Activated CD4-positive, alpha-beta T cell treated with anti-CD3 and anti-CD28 coated beads, Interleukin-2, amount 10 ng/mL, durations not matched to agents 24 days and 14 days (primary cell): ENCODE measurements at places on chromosomes 1 and 21.

DNA sequence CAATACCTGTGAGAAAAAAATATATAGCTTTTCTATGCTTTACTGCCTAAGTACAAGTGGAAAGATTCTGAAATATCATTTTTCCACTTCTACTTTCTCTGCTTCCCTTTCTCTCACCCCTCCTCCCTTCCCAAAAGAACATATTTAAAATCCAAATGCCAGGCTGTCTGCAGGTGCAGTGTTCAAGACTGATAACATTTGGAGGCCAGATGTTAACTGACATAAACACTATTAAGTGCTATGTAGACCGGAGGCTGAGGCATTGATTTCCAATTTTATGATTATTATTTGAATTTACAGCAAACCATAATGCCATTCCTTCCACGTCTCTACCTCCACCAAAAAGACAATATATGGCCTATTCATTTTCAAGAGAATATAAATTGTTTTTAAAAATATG lies 296.9 kb upstream of the SGIP1 start:
- no peak overlapping the region for H3K27ac ChIP-seq
- peaks cover 2% of the 10 kb centered on the region for H3K4me1 ChIP-seq
- H3K27me3 ChIP-seq: peaks cover 31% of the 10 kb centered on the region
- no peak for DNase-seq
- no peaks in the 10 kb centered on the region for H3K36me3 ChIP-seq

GRCh38 chr1:39063775-39064174 lies 37.6 kb downstream of the NDUFS5 start:
- no peak overlapping the region for H3K27ac ChIP-seq
- H3K4me1 ChIP-seq: no peaks in the 10 kb centered on the region
- DNase-seq: no peak
- H3K27me3 ChIP-seq: no peaks in the 10 kb centered on the region
- H3K36me3 ChIP-seq: no peaks in the 10 kb centered on the region

GRCh38 chr1:57319165-57319564 lies 104.7 kb downstream of the DAB1 start:
- no peaks in the 10 kb centered on the region for H3K36me3 ChIP-seq
- H3K27ac ChIP-seq: no peak overlapping the region
- H3K4me1 ChIP-seq: no peaks in the 10 kb centered on the region
- no peak overlapping the region for H3K4me3 ChIP-seq
- H3K27me3 ChIP-seq: no peaks in the 10 kb centered on the region

DNA sequence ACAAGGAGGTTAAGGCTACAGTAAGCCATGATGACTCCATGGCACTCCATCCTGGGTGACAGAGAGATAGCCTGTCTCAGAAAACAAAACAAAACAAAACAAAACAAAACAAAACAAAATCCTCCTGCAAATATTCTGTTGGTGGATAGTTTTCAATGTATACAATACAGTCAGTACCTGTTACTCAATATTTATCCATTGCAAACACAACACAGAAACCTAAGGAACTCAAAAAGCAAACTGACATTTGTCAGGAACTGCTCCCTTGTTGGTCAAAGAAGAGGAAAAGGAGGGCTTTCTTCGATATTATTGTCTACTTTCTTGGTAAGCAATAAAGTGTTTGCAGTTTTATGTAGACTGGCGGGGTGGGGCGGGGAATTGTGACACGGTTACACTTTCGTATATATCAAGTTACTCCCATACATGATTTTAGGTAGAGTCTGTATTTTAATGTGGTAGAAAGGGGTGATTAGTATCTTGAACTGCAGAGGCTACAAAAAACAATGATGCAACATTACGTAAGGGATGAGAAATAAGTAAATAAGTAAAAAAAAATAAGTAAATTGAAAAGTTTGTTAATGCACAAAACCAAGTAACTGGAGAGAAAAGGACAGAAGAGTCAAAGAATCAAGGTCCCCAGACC lies 31.8 kb downstream of the APP start:
- DNase-seq: no peak
- H3K36me3 ChIP-seq: peaks cover 6% of the 10 kb centered on the region
- H3K4me3 ChIP-seq: no peak overlapping the region
- peaks cover 12% of the 10 kb centered on the region for H3K4me1 ChIP-seq
- H3K27ac ChIP-seq: no peak overlapping the region

- DNase-seq: no peak
- no peaks in the 10 kb centered on the region for H3K36me3 ChIP-seq
- H3K4me3 ChIP-seq: no peak overlapping the region
- H3K27me3 ChIP-seq: peaks cover 12% of the 10 kb centered on the region
- H3K27ac ChIP-seq: no peak overlapping the region
Observed at GRCh38 chr1:6757719-6758435, 27.4 kb upstream of the CAMTA1 start.

DNA sequence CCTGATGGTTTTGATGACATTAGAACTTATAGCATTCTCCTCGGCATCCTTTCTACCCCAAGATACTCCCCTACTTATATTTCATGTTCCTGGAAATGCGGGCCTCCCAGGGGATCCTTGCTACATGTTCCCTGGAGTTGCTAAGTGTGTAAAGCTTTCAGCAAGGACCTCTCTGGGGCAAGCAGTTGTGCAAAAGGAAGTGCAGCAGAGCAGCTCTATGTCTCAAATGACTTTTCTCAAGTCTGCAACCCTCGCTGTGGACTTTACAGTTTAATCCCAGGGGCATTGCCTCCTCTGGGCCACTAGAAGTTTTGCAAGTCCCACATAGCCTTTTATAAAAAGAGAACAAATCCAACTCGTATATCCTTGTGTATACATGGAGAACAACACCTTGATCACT lies 20.8 kb upstream of the MNDA start:
- H3K36me3 ChIP-seq: no peaks in the 10 kb centered on the region

DNA sequence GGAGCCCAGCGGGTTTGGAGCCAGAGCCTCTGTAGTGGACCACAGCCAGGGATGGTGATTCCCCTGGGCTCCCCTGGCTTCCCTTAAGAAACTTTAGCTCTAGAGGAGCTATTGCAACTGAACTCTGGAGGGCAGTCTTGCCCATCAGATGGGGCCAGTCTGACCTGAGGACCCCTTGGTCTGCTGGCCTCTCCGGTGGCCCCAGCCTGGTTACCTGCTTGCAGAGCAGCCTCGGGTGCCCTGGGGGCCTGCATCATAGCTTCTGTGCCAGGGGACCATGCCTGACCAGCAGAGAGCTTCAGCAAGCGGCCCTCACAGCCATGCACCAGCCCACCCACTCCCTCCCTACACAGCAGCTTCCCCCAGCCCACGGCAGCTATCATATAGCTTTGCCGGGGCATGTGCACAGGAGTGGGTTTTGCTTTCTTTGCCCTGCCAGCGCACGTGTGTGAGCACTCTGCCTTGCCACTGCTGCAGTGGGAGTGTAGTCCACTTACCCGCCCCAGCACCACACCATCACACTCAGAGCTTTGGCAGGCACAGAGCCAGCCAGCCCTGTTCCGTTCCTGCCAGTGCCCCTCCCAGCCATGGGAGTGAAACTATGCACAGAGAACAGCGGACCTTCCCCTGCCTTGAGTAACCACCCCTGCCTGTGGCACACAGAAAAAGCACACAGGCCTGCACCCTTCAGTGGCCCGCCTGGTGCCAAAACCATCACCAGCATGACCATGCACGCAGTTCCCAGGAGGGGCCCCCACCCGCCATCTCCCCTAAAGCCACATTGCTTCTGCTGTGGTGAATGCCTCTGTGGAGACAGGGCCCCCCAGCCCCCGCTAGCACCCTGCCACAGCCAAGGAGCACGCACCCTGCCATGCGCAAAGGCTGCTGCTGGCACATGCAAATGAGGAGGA lies 442.9 kb upstream of the NEGR1 start:
- no peak overlapping the region for H3K27ac ChIP-seq
- H3K4me3 ChIP-seq: no peak overlapping the region
- H3K27me3 ChIP-seq: no peaks in the 10 kb centered on the region
- H3K36me3 ChIP-seq: no peaks in the 10 kb centered on the region
- H3K4me1 ChIP-seq: no peaks in the 10 kb centered on the region

GRCh38 chr1:219757890-219758289 lies 145.0 kb upstream of the ZC3H11B start:
- no peak overlapping the region for H3K4me3 ChIP-seq

- peaks cover 8% of the 10 kb centered on the region for H3K4me1 ChIP-seq
- peaks cover 21% of the 10 kb centered on the region for H3K36me3 ChIP-seq
Observed at GRCh38 chr1:41045740-41046139, 24.2 kb upstream of the SLFNL1 start.

GRCh38 chr1:206925106-206925736 lies 3.5 kb upstream of the FCMR start:
- H3K27ac ChIP-seq: no peak overlapping the region
- peaks cover 24% of the 10 kb centered on the region for H3K4me1 ChIP-seq
- H3K36me3 ChIP-seq: peaks cover 5% of the 10 kb centered on the region
- H3K27me3 ChIP-seq: no peaks in the 10 kb centered on the region

GRCh38 chr1:82160903-82161302 lies 360.2 kb downstream of the ADGRL2 start:
- H3K4me3 ChIP-seq: no peak overlapping the region
- H3K27me3 ChIP-seq: no peaks in the 10 kb centered on the region
- DNase-seq: peak; percentile 60
- H3K36me3 ChIP-seq: no peaks in the 10 kb centered on the region
- H3K27ac ChIP-seq: no peak overlapping the region

GRCh38 chr1:233721004-233721595 lies 107.2 kb downstream of the KCNK1 start:
- H3K4me3 ChIP-seq: no peak overlapping the region
- H3K27me3 ChIP-seq: peaks cover 2% of the 10 kb centered on the region
- peak; percentile 20 for DNase-seq

DNA sequence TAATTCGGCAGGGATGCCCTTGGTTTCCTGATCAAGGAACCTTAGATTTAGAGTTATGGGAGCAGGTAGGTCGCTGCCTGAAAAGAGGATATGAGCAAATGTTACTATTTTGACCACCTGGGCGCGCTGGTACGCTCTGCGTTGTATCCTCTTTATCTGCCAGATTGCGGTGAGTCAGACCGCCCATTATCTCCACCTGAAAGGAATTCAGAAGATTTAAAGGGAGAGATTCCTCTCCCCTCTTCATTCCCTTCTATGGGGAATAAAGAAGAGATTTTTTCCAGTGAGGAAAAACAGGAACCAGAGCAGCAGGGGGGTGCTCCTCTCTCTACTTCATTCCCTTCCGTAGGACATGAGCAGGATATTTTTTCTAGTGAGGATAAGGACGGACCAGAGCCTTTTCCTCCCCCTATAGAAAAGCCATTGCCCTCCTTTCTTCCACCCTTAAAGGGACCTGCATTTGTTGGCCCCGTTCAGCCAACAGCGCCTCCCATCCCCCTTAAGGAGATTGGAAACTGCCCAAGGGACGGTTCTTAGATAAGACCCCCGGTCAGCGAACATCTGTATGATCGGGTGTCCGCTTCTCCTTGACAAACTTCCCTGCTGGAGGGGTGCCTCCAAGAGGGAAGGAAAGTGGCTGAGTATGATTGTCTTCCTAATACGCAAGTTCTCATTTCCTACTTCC lies 34.1 kb downstream of the CLCA1 start:
- H3K27ac ChIP-seq: no peak overlapping the region
- H3K4me1 ChIP-seq: peaks cover 12% of the 10 kb centered on the region
- peak overlapping the region; percentile 87 for H3K4me3 ChIP-seq
- no peak for DNase-seq

- DNase-seq: no peak
- peak overlapping the region; percentile 35 for H3K4me3 ChIP-seq
- no peaks in the 10 kb centered on the region for H3K36me3 ChIP-seq
- H3K27ac ChIP-seq: no peak overlapping the region
- H3K27me3 ChIP-seq: no peaks in the 10 kb centered on the region
- H3K4me1 ChIP-seq: peaks cover 37% of the 10 kb centered on the region
Observed at GRCh38 chr1:27361553-27361952, 5.2 kb downstream of the MAP3K6 start.
